ENCODE measurements at places on chromosomes 6 and 20.
A peak's percentile ranks its signal among the peaks of the same experiment; 100 is the strongest.

DNA sequence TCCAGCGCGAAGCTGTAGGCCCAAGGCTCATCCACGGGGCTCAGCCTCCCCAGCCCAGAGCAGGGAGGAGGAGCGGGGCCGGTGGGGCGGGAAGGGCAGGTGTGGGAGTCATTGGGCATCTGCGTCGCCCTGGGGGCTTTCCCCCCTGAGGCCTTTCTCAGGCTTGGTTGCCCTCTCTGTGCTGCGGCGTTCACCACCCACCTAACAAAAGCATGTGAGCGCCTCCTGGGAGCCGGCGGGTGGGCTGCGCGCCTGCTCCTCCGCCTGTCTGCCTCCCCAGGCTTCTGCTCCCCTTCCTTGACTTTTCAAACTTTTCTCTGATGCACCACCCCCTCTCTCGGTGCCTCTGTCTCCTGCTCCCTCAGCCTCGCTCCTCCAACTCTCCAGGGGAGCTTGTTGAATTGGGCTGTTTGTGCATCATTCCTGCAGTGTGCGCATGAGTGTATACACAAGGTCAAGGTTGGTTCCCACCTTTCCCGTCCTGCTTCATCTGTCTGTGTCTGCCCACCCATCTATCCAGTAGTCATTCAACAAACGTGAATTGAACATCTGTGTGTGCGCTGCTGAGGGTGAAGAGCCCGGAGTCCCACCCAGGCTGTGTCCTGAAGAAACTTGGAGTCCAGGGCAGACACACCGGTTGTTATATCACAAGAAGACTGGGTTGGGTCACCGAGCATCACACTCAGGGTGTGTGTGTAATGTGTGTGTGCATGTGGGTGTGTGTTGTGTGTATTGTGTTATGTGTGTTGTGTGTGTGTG is 82.4 kb upstream of the NNAT start:
- no peak for DNase-seq

GRCh38 chr6:151325075-151326050 is 66.0 kb downstream of the ZBTB2 start:
- DNase-seq: peak; percentile 83

GRCh38 chr6:79158856-79159516 is 75.5 kb downstream of the HMGN3 start:
- peak; percentile 94 for DNase-seq

DNA sequence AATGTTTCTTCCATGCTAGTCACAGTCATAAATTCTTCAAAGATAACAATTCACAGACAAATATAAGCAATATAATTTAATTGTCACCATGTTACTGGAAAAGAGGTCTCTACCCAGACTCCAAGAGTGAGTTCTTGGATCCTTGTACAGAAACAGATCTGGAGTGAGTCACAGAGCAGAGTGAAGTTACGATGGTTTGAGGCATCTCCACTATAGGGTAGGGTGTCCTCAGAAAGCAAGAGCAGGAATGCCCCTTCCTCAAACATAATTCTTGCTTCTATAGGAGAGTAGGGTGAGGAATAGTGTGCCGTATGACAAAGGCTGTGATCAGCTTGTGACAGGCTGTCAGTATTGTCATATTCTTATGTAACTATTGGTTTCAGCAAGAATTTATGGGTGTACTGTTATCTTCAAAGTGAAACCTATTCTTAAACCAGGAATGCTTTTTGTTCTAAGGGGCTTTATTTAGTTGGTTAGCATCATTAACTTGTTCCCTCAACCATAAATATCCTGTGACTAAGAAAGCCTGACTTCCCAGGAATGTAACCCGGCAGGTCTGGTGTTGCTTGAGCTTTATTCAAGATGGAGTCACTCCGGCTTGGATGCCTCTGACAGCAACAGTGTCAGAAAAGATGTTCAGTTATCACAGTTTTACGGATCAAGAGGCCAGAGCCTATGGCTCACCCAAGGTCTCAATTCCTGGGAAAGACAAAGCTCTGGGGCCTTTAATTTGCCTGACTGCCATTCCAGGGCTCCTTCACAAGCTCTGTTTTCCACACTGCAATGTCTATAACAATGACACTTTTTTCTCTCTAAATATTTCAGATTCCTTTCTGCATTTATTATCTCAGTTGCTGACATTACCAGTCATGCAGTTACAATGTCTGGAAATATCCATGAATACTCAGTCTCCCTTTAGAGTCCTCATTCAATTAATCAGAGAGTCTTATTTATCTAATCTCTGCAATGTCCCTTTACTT is 298.6 kb downstream of the C6orf118 start:
- peak; percentile 25 for DNase-seq

GRCh38 chr6:88358846-88359245 is 192.7 kb upstream of the CNR1 start:
- DNase-seq: no peak

GRCh38 chr20:49676581-49677291 is 36.9 kb downstream of the B4GALT5 start:
- DNase-seq: peak; percentile 70

- no peak for DNase-seq
Measured at GRCh38 chr6:165848086-165848426, 185.0 kb upstream of the PDE10A start.

GRCh38 chr6:19312241-19312978 is 524.8 kb upstream of the ID4 start:
- DNase-seq: no peak

GRCh38 chr20:1831096-1831495 is 64.1 kb upstream of the SIRPA start:
- DNase-seq: no peak

DNA sequence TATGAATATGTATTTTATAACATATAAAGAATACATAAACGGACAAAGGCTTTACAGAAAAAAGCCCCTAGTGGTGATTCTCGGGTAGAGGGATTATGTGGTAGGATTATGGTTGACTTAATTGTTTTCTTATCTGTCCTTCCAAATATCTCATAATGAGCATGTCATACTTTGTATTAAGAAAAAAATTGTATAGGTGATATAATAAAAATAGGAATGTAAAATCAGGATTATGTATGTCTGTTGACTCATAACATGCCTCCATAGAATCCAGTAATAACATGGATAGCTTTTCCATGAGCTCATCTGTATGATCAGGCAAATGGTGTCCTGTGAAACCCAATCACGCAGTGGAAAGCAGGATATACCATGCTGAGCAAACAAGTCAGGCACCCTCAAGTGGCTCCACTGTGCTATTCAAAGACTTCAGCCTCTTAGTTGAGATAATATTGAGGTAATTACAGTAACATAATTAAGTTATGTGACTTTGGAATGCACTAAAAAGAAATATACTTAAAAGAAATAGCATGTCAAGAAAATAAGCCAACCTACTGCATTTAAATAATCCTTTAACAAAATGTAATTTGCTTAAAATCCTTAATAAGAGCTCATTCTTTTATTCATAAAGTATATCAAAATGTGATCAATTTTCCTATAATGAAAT is 39.6 kb upstream of the PRELID3B start:
- no peak for DNase-seq

DNA sequence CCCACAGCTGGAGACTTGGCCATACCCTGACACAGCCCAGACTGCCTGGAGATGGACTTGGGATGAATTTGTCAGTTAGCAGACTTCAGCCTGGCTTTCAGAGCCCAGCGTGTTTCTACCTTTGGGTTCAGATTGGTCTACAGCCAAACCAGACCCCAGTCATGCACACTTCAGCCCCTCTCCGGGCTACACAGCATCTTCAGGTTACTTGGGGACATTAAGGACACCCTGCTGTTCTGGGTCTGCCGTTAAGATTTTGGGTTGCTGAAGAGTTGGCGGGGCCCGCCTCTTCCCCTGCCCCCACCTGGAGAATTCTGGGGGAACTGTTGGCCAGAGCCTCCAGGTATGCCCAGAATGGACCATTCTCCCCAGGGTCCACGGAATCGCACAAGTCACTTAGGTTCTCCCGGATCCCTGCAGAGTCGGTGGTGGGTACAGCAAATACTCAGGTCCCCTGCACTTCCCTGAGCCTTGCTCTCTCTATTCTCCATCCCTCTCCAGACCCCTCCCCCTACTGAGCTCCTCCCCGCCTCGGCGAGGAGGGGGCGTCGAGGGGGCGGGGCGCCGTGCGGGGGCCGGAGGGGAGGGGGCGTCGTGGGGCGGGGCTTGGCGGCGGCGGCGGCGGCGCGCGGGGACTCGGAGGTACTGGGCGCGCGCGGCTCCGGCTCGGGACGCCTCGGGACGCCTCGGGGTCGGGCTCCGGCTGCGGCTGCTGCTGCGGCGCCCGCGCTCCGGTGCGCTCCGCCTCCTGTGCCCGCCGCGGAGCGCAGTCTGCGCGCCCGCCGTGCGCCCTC is at the start of gene PTK7:
Gene PTK7, plus strand, starts transcription at position 645 of the 794 bp plus-strand sequence. CDS start 175 bp downstream, outside the sequence.
- DNase-seq: peak; percentile 46

DNA sequence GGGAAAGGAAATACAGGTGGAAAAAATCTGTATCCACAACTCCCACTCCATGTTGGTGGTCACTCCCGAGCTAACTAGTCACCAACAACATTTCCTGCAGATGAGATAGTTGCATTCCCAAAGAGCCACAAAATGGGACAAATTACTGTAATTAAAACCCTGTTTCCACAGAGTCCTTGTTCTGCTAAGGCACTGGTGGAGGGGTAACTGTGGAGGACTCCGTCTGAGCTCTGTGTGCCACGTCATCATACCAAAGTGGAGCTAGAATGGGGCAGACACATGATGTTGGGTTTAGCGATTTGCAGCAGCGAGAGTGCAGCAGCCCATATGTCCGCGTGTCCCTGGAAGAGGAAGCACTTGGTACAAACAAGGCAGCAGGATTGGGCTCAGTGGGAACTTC is 172.5 kb upstream of the KCNK16 start:
- DNase-seq: no peak

GRCh38 chr20:14310977-14311627 is 26.3 kb downstream of the FLRT3 start:
- no peak for DNase-seq
